Activated B cell treated with CpG ODN at 0.5 μM for 24 hours (primary cell): ENCODE measurements at places on chromosomes 4 and X. TPM values are rescaled to one million over a fixed set of nuclear protein-coding genes. Genes with fewer than 3 reads are reported as not detected.

DNA sequence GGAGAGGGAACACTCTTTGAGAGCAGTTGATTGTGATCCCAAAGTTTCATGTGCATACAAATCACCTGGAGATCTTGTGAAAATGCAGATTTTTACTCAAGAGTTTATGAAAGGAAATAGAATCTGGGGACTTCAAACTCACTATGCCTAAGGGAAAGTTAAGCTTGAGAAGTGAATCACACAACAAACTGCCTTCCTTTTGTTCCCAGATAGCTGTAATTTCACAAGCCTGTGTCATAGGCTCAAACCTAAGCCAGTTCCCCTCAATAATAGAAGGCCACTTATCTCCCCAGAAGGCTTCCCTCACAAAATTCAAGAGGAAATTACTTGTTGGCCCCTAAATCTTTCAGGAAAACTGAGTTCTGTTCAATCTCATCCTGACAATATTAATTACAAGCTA lies 132.8 kb upstream of the MAGEB16 start:
- no peak for DNase-seq

GRCh38 chr4:8199594-8200301 lies 658 bp downstream of the SH3TC1 start:
- no peak for DNase-seq

DNA sequence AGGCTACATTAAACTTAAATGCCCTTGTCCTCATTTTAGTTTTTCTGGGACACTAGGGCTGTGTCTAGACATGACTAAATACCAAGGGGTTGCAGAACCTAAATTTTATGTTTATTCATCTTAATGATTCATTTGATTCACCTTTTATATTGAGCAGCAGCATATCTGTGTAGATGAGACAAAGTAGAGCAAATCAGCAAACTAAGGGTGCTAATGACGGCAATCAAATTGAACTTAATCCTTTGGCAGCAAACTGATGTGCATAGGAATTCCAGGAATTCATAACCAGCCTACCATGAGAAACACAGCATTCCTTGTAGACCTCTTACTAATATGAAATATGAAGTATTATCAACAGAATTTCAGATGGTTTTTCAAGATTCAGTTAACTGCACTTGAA lies 25.1 kb downstream of the EPHA5 start:
- DNase-seq, result no peak

DNA sequence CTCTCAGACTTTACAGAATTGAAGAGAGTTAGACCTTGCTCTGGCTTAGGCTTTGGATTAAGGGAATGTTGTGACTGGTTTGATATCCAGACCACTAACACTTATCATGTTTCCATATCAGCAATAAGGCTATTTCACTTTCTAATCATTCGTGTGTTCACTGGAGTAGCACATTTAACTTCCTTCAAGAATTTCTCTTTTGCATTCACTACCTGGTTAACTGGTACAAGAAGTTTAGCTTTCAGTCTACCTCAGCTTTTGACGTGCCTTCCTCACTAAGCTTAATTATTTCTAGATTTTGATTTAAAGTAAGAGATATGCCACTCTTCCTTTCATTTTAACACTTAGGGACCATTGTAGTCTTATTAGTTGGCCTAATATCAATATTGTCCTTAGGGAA lies 62.6 kb downstream of the CASP6 start:
- no peak for DNase-seq

The GRPR gene
- total RNA-seq, result 0.16 and 0.37 TPM in 2 replicates

GRCh38 chrX:15804563-15804962 lies 14.3 kb downstream of the ZRSR2 start:
- DNase-seq, result no peak

DNA sequence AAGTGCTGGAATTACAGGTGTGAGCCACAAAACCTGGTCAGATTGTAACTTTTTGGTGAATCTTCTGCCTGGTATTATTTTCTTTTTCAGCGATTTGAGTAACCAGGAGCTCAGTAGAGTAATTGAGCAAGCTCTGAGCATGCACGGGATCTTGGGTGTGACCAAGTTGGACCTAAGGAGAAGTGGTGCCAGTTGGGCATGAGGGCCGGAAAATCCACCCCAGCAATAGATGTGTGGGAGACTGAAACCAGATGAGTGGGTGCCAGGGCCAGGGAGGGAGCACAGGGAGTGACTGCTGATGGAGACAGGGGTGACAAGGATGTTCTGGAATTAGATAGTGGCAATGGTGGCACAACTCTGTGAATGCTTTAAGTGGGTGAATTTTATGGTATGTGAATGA lies 3.7 kb upstream of the CCNQ start:
- DNase-seq, result no peak

- DNase-seq, result no peak
Observed at GRCh38 chrX:48540028-48540375, 488 bp downstream of the TBC1D25 start.

GRCh38 chrX:16664626-16665025 lies 14.7 kb downstream of the S100G start:
- no peak for DNase-seq

- DNase-seq, result no peak
Observed at GRCh38 chrX:113954297-113954696, 629.6 kb upstream of the HTR2C start.

DNA sequence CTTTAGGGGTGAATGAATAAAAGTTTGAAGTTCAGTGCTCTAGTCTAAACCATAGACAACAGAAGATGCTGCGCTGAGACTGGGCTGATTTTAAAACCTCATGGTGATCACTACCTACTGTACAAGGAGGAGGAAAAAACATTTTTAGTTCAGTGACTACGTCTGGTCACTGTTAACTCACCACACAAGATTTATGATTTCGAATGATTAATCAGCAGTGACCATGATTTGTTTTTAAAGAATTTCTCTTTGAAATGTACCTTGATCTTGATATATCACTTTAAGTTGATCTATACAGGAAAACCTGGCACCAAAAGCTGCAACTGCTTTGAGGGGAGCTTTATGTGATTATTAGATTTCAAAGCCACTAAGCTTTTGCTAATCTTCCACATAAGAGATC lies 286.3 kb downstream of the PDGFC start:
- no peak for DNase-seq

DNA sequence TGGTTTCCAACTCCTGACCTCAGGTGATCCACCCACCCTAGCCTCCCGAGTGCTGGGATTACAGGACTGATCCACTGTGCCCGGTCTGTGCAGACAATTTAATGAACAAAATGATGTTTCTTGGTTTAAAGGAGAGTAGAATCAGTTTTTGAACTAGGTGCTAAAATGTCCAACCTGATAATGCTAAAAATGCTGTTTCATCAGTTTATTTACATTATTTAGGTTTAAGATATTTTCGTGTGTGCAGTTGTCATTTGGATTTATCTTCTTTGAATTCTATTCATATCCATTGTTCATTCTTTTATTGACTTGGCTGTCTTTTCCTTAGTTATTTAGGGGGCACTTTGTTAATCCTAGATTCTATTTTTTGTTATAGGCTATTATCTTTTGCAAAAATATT lies 18.0 kb upstream of the GABRB1 start:
- DNase-seq, result no peak
